Heart left ventricle (tissue), 16 donors: ENCODE measurements at places on chromosomes 12 and 14. TPM values are rescaled to one million over a fixed set of nuclear protein-coding genes. Genes with fewer than 3 reads are reported as not detected.

The POLE2 gene
- total RNA-seq, result not detected

The C12orf54 gene
- not detected for total RNA-seq

The KCTD10 gene
- total RNA-seq, result 41.7 TPM

DNA sequence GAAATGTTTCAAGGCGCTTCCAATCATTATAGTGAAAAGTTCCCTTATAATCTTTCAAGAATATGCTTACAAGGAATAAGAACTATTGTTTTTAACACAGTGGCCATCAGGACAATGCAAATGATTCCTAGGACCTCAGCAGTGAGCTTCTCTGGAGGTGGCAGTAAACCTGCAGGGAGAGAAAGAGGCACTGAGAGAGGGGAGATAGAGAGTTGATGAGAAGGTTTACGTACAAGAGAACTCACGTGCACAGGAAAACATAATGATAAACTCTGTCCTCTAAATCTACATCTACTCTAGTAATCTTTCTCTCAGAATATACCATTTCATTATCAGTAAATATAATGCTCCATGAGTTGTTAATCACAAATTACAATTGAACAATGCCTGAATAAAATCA is 715 bp downstream of the KLRC4 start:
- H3K27ac ChIP-seq, result no peak overlapping the region
- no peaks in the 10 kb centered on the region for H3K27me3 ChIP-seq
- H3K36me3 ChIP-seq, result no peaks in the 10 kb centered on the region

The DDN gene
- total RNA-seq, result 0.43 TPM

The ADCY4 gene
- total RNA-seq, result 34.9 TPM

The KRT75 gene
- total RNA-seq, result not detected

DNA sequence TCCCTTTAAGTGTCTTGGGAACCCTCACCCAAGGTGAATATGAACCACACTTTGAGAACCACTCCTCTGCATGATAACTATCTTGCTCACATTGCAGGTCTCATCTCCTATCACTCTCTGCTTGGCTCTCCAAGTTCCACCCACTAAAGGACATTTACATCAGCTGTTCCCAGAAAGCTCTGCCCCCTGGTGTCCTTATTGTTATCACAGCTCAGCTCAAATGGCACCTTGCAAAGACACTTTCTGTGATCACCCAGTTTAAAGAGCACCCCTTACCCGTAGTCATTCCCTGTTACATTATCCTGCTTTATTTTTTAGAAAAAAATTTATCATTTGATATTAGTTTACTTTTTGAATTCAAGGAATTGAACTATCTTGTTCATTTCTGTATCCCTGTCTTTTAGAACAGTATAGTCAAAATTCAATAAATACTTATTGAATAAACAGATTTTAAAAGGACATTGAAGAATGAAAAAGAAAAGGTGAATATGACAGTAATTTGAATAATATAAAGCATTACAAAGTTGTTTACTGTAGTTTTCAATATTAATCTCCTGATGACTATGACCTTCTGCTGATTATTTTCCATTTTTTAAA is 20.5 kb upstream of the GUCY2C start:
- no peaks in the 10 kb centered on the region for H3K36me3 ChIP-seq
- no peak overlapping the region for H3K4me3 ChIP-seq
- no peaks in the 10 kb centered on the region for H3K4me1 ChIP-seq
- DNase-seq, result no peak
- H3K27me3 ChIP-seq, result no peaks in the 10 kb centered on the region

DNA sequence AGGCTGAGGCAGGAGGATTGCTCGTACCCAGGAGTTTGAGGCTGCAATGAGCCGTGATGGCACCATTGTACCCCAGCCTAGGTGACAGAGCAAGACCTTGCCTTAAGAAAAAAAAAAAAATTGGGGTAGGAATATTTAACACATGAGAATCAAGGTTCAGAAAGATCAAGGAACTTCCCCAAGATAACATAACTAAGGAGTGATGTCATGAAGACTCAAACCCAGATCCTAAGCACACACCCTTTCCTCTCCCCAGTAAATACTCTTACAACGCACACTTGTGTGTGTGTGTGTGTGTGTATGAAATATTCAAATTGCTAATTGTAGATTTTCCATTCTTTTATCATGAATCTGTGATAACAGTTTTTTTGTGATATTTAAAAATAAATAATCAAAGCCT is 90.6 kb upstream of the NUDT4 start:
- no peak overlapping the region for H3K4me3 ChIP-seq
- H3K36me3 ChIP-seq, result no peaks in the 10 kb centered on the region
- no peaks in the 10 kb centered on the region for H3K27me3 ChIP-seq

DNA sequence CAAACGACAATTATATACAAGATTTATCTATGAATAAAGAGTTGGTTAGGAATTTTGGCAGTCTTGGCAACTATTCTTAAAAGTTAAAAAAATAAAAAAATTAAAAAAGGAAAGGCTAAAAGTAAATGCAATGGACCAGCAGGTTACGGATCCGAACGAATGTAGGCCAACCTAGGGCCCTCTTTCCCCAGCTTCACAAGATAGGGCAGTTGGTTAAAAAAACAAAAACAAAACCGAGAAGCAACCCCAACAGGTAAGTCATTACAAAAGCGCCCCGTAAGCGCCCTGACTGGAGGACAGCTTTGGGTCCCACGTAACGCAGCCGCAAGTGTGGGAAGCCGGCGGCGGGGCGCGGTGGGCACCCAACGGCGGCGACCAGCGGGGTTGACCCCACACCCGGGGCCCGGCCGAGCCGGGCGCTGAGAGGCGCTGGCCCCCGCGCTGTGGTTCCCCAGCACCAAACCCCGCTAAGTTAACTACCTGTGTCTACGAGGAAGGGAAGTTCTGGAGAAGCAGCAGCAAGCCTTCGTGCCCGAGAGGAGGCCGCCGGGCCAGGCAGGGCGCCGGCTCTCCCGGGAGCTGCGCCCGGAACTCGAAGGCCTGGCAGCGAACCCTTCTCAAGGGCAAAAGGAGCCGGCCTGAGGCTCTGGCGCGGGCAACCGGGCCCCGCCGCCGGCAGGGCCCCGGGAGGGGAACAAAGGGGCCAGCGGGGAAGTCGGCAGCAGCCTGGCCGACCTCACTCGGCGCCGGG is 882 bp downstream of the HECTD1 start:
- H3K36me3 ChIP-seq, result peaks cover 24% of the 10 kb centered on the region
- peak overlapping the region; percentile 74 for H3K4me3 ChIP-seq
- peaks cover 10% of the 10 kb centered on the region for H3K4me1 ChIP-seq
- H3K27me3 ChIP-seq, result no peaks in the 10 kb centered on the region
- peak overlapping the region; percentile 100 for H3K27ac ChIP-seq

DNA sequence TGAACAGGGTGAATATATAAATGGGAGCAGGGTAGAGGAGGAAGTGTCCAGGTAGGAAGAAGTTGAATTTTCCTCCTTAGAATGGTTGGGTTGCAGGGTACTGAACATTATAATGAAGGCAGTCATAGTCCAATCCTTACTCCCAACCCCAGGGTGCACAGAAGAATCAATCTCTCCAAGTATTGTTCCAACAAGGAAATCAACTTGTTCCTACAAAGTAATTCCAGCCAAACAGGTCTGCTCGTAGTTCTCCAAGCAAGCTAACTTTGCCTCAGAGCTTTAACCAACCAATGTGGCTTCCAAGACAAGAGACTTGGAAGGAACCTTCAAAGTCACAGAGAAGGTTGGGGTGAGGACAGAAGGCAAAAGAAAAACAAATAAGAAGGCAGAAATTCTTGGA is 527.2 kb downstream of the MED13L start:
- H3K36me3 ChIP-seq, result no peaks in the 10 kb centered on the region
- DNase-seq, result no peak
- H3K4me1 ChIP-seq, result no peaks in the 10 kb centered on the region

The MLEC gene
- total RNA-seq, result 117 TPM

The CELA1 gene
- not detected for total RNA-seq

DNA sequence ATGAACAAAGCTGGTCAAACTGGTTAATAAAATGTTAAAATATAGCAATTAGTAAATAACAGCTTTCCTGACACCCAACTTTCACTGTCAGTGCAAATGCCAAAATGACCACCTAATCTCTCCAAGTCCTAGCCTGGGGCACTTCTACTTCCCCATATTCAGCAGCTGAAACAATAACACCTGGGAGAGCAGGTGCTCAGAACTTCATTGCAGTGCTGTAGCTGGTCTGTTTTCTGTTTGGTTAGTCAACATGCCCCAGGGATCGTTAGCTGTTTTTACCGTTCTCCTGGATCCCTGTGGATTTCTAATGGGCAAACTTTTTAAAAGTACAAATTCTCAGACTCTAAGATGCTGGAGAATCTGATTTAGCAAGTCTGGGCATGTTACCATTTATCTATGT is 759.7 kb downstream of the GALC start:
- no peaks in the 10 kb centered on the region for H3K36me3 ChIP-seq
- H3K27me3 ChIP-seq, result no peaks in the 10 kb centered on the region
- no peak overlapping the region for H3K4me3 ChIP-seq

The FAM181A gene
- not detected for total RNA-seq

The LPAR5 gene
- 4.3 TPM for total RNA-seq

GRCh38 chr12:88802096-88802706 is 221.9 kb upstream of the KITLG start:
- no peaks in the 10 kb centered on the region for H3K36me3 ChIP-seq
- no peaks in the 10 kb centered on the region for H3K27me3 ChIP-seq
- no peak for DNase-seq
- H3K27ac ChIP-seq, result no peak overlapping the region

DNA sequence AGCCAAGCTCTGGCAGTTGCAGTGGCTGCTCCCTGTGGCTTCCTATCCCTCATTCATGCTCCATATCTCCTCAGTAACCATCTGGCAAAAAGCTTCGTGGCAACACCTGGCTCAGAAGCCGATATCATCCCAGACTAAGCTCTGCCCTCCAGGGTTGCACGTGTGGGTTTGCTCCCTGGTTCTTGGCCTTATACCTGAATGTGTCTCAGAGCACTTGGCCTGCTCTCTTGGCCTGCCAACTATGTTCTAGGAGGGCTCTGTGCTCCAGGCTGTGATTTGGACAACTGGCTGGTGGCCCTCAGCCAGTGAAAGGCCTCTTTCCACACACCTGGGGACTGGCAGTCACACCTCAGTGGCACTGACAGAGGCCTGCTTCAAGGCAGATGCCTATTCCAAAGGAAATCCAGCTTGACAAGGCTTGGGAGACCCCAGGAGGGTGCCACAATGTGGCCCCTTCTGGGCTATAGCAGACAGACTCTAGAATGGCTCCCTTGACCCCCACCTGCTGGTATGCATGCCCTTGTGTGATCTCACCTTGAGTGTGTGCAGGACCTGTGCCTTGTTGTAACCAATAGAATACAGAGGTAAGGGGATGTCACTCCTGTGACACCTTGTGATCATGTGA is 10.5 kb downstream of the PLD4 start:
- no peaks in the 10 kb centered on the region for H3K36me3 ChIP-seq
- H3K27me3 ChIP-seq, result peaks cover 5% of the 10 kb centered on the region
- H3K4me1 ChIP-seq, result peaks cover 14% of the 10 kb centered on the region
- H3K27ac ChIP-seq, result no peak overlapping the region

The KITLG gene
- total RNA-seq, result 15.3 TPM

- no peak overlapping the region for H3K4me3 ChIP-seq
- no peak overlapping the region for H3K27ac ChIP-seq
- H3K4me1 ChIP-seq, result no peaks in the 10 kb centered on the region
- DNase-seq, result no peak
- no peaks in the 10 kb centered on the region for H3K36me3 ChIP-seq
These were observed 9.3 kb downstream of the GRIP1 start for GRCh38 chr12:66669541-66669940.

The KCNJ8 gene
- total RNA-seq, result 45.8 TPM

The COCH gene
- total RNA-seq, result 0.65 TPM

The CCDC177 gene
- total RNA-seq, result not detected

- H3K4me1 ChIP-seq, result peaks cover 6% of the 10 kb centered on the region
- H3K36me3 ChIP-seq, result no peaks in the 10 kb centered on the region
- peak; percentile 76 for DNase-seq
- H3K4me3 ChIP-seq, result peak within 1 kb of the TSS; percentile 70
- no peaks in the 10 kb centered on the region for H3K27me3 ChIP-seq
These were observed at the start of gene MANSC1 for GRCh38 chr12:12349711-12350665. TSS of gene MANSC1 (minus strand) at chr12:12350242. CDS start at chr12:12343314, 6,928 bp downstream.

GRCh38 chr14:61720294-61720661 is 25.0 kb downstream of the HIF1A start:
- H3K4me1 ChIP-seq, result peaks cover 14% of the 10 kb centered on the region
- no peak for DNase-seq
- peaks cover 41% of the 10 kb centered on the region for H3K36me3 ChIP-seq
- peak overlapping the region; percentile 6 for H3K27ac ChIP-seq

DNA sequence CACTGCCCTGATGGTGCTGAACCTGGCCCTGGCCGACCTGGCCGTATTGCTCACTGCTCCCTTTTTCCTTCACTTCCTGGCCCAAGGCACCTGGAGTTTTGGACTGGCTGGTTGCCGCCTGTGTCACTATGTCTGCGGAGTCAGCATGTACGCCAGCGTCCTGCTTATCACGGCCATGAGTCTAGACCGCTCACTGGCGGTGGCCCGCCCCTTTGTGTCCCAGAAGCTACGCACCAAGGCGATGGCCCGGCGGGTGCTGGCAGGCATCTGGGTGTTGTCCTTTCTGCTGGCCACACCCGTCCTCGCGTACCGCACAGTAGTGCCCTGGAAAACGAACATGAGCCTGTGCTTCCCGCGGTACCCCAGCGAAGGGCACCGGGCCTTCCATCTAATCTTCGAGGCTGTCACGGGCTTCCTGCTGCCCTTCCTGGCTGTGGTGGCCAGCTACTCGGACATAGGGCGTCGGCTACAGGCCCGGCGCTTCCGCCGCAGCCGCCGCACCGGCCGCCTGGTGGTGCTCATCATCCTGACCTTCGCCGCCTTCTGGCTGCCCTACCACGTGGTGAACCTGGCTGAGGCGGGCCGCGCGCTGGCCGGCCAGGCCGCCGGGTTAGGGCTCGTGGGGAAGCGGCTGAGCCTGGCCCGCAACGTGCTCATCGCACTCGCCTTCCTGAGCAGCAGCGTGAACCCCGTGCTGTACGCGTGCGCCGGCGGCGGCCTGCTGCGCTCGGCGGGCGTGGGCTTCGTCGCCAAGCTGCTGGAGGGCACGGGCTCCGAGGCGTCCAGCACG is 4.7 kb downstream of the LTB4R start:
- no peaks in the 10 kb centered on the region for H3K36me3 ChIP-seq
- peaks cover 80% of the 10 kb centered on the region for H3K4me1 ChIP-seq

- DNase-seq, result no peak
- H3K4me3 ChIP-seq, result no peak overlapping the region
- H3K27ac ChIP-seq, result no peak overlapping the region
- H3K36me3 ChIP-seq, result no peaks in the 10 kb centered on the region
- no peaks in the 10 kb centered on the region for H3K27me3 ChIP-seq
These were observed 122.4 kb upstream of the PTPRQ start for GRCh38 chr12:80321653-80322052.
